ENCODE measurements at places on chromosomes 2 and 18.

GRCh38 chr2:24199968-24200590 lies 25.2 kb downstream of the FAM228A start:
- DNase-seq = no peak

DNA sequence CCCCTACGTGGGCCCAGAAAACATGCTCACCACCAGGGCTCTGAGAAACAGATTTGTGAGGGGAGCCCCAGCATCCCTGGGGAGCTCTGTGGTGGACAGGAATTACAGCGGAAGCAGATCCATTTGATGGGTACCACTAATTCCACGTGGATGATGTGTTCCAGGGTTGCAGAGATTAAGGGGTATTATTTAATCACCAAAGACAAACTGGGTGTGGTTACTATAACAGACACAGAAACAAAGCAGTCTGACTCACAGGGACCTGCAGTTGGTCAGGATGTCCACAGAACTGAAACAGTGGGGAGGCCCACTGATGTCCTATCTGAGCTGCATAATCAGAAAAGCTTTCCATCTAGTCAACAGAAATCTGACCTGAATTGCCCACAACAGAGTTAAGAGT lies 65.8 kb downstream of the PSMG2 start:
- DNase-seq = no peak

- DNase-seq = no peak
Observed at GRCh38 chr2:238159071-238159539, 335 bp downstream of the ERFE start.

GRCh38 chr18:70158992-70159717 lies 46.3 kb downstream of the RTTN start:
- DNase-seq = no peak

DNA sequence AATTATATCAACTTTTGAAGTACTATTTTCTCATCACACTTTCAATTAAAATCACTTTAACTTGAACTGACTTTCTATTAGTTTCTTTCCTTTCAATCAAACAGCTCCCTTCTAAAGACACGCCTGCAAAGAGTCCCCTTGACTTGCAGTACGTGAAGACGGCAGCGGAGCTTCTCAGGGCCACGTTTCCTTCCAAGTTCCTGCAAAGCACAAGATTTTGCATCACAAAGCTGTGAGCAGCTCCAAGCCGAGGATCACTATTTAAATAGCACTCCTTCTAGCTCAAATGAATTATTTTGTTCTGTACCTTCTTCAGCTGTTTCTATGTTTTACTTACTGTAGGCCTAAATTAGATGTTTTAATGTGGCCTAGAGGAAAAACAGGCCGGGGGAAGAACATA lies 30.8 kb downstream of the SH3YL1 start:
- no peak for DNase-seq

Measured in esophagus squamous epithelium (tissue), 5 donors.